ENCODE measurements at places on chromosomes 7 and 10. TPM values are rescaled to one million over a fixed set of nuclear protein-coding genes. Genes with fewer than 3 reads are reported as not detected.

FGFR2 gene
- total RNA-seq, result 30.3 TPM

DNA sequence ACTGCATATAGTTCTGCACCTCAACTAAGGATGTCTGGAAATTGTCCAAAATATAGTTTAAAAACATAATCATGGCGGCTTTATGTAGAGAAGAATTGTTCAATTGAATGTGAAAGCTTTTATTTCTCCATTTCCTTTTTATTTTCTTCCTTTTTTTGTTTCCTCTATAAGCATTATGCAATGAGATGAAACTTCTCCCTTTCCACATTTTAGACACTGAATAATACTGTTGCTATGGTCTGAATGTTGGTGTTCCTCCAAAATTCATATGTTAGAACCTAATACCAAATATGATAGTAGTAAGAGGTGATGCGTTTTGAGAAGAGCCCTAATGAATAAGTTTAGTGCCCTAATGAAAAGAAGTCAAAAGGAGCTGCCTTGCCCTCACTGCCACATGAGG, 175.0 kb downstream of the RNLS start:
- no peak for DNase-seq

VKORC1L1 gene
- 12.0 TPM for total RNA-seq

GNAI1 gene
- total RNA-seq, result 6.5 TPM
